ENCODE measurements at places on chromosomes 7 and 10.

DNA sequence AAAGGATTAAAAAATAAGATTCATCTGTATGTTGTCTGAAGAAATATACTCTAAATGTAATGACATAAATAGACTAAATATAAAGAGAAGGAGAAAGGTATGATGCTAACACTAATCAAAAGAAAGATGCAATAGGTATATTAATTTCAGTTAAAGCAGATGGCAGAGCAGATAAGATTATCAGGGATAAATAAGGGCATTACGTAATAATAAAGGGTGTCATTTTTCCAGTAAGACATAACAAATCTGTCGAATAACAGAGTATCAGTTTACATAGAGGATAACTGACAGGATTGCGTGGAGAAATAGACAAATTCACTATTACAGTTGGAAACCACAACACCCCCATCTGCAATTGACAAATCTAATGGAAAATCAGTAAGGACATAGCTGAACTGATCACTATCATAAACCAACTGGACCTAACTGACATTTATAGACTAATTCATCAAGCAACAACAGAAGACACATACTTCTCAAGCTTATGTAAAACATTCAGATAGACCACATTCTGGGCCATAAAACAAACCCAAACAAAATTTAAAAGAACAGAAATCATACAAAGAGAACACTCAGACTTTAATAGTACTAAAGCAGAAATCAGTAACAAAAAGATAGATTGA is 384.1 kb upstream of the COBL start:
- DNase-seq: no peak

DNA sequence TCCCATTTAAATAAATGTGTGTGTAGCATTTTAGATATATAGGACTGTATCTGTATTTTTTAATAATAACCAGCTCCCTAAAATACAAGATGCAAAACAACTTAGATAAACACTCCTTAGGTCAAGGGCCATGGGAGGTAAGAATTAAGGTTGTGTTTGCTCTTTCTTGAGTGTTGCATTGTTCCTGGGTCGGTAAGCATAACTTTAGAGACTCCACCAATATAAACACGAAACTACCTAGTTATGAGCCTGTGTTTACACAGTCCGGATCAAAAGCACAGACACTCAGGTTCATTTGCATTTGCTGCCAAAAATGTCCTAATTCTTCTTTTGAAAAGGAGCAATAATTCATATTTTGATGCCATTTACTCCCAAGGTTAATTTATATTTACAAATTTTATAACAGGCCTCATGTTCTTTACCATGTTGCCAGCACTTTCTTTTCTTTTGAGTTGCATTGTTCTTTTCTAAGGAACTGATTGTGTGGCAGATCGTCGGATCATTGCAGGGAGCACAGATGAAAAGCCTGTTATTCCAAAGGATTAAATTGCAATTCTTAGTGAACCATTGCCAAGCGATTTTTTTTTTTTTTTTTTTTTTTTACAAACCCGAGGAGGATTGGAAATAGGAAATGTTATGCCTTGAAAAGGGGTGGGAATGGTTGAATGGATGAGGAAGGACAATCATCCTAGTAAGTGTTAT is 45.8 kb upstream of the GLCCI1 start:
- DNase-seq: no peak

GRCh38 chr10:130894471-130894870 is 417.1 kb downstream of the TCERG1L start:
- no peak for DNase-seq

GRCh38 chr7:137592232-137592896 is 248.8 kb upstream of the PTN start:
- DNase-seq: peak; percentile 88

DNA sequence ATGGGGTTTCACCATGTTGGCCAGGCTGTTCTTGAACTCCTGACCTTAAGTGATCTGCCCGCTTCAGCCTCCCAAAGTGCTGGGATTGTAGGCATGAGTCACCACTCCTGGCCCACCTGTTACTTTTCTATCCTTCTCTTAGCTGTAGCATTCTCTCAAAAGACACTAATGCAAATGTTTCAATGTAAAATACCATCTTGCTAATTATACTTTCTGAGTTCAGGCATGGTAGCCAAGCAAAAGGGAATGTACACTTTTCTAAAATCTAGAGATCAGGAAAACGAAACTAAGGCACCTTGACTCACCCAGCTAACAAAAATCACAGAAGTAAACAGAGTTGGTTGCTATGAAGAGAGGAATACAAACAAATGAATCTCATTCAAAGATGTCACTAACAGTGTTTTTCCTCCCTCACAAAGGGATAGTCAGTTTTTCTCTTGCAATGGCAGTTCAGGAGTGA is 401.0 kb upstream of the NRP1 start:
- DNase-seq: no peak

DNA sequence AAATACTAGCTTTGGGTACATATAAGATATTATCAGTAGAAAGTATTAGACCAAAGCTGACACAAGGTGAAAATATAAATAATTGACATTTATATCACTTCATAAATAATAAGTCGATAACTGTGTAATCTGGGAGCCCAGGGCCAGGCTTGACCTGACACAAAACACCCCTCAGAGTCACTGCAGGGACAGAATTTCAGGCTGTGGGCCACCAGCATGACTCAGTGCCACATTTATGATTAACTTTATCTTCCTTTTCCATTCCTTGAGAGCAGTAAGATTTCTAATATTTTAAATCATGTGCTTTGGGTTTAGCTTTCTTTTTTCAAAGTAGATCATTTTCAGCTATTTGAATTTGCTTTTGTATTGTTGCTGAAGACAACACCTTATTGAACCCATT is 102.9 kb upstream of the NFE2L3 start:
- DNase-seq: no peak

DNA sequence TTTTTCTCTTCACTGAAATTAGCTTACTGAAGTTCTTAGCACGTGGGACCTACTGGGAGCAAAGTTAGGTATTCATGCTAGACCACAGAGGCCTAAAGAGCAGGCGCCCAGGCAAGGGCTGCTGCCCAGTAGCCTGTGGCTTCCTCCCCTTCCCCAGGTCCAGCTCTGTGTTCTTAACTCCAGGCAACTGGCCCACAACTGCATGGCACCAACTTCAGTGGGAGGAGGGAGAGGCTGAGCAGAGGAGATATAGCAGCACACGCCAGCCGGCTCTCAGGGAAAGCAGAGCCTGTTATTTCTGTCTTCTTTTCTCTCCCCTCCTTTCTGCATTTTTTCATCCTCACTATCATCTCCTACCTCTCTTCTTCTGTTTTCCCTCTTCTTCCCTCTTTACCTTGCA is 67.4 kb downstream of the PCGF5 start:
- no peak for DNase-seq

GRCh38 chr7:148242294-148242821 is 348.2 kb upstream of the C7orf33 start:
- peak; percentile 77 for DNase-seq

DNA sequence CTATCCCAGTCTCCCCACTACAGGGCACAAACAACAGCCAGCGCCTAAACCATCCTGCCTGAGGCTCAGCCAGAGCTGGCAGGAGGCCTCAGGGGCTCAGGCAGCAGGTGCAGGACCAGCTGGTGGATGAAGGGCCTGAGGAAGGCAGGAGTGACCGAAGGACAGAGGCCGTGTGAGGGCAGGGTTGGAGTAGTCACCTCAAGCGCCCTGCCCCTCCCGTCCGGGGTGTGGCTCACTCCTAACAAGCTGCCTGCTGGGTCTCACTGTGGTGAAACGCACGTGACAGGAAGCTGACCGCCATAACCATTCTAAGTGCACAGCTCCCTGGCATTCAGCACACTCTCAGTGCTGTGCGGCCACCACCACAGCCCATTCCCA is 281.1 kb downstream of the ELFN1 start:
- DNase-seq: no peak

DNA sequence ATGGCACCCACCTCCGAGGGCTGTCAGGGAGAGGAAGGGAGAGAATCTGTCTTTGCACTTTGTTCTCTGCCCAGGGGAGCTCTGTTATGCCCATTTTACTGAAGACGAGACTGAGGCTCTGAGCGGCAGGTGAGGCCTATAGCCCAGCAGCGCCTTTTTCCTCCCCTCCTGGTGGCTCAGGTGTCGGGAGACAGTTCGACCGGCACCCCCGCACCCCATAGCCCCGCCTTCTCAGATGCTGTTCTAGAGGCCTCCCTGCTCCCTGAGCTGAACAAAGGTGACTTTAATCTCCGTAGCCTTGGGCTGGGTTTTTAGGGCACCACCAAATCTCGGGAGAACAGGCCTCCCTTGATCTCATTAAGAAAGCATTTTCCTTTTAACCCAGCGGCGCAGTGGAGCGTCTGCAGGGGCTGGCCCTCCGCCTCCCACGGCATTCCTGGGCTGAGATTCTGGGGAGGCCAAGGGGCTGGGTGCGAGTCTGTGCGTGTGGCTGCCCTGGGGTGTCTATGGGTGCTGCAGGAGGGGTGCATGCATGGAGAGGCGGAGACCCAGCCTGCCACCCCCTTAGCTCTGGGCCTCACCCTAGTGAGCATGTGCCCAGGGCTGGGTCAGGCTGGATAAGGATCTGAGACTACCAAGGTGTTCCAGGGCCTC is 3.3 kb downstream of the LFNG start:
- no peak for DNase-seq

DNA sequence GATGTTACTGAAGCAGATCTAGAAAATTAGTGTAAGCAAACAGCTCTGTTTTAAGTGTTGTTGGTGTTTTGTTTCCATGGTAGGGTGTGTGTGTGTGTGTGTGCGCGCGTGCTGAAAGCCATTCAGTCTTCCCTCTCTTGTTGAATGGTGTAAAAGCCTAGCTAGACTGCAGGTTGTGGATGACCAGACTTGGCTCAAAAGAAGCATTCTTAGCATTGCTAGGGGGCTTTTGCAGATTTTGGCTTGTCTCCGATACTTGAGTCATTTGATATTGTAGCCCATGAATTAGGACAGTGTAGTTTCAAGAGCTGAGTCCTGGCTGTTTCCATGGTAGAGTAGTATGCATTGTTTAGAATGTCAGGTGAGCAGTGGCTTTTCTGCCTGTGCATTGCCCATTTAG is 99.1 kb downstream of the SND1 start:
- DNase-seq: no peak

GRCh38 chr10:93871671-93872204 is 22.0 kb upstream of the SLC35G1 start:
- no peak for DNase-seq

DNA sequence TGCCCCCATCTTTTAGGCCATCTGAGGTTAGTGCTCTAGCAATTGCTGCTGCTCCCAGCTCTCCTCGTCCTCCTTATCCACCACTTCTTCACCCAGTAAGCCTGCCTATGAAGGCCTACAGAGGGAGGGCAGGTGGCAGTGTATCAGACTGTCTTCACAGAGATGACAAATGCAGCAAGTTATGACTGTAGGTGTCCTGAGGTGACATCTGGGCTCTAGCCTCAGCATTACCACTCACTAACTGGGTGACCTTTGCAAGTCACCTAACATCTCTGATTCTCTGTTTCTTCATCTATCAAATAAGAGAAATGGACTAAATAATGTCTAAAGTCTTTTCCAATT is 151.6 kb downstream of the NOC3L start:
- no peak for DNase-seq

DNA sequence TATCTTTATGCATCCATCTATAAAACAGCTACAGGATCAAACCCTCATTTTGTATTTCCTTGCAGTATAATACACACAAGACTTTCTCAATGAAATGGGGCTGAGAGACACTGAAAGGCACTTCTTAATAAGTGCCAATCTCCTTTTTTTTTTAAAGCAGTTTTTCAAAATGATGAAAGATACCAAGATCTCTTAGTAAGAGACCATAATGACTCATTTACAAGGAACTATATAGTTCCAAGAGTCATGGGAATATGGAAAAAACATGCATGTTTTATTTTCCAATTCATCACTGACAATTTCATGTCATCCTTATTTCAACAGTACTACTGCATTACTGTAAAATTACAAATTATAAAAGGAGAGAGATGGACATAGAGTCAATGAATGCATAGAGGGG is 973.7 kb downstream of the GATA3 start:
- DNase-seq: no peak

DNA sequence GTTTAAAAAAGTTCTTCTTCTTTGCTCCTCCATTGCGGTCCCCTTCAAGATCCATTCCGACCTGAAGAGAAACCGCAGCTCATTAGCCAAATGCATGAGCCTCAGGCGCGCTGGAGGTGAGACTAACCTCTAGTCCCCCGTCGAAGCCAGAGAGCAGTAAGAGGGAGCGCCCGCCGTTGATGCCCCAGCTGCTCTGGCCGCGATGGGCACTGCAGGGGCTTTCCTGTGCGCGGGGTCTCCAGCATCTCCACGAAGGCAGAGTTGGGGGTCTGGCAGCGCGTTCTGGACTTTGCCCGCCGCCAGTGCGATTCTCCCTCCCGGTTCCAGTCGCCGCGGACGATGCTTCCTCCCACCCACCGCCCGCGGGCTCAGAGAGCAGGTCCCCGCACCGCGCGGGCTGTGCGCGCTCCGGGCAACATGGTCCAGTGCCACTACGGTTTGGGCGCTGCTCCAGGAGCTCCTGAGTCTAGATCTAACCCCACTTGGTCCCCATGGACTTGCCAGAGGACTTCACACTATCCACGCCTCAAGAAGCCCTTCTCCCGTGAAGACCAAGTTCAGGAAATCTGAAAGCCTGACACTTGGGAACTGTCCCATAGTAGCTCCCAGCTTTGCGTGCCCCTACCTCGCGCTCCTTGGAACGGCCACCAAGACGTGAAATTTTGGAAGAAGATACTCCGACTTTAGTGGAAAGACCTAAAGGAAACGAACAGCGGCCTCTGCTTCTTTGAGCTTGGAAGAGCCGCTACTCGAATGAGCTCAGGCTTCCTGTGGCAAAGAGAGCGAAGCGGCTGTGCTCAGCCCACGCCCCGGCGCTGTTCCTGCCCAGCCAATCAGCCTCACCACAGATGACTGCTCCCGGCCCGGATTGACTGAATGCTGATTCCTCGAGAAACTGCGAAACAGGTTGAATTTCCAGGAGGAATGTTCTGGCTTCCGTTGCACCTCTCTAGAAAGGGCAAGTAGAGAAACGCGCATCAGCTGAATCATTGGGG is at the start of gene ABCB1:
Gene ABCB1 (minus strand): TSS at position 755 of the 995 bp plus-strand sequence. CDS start 700 bp downstream, at position 55.
- peak; percentile 78 for DNase-seq

GRCh38 chr7:126362746-126363145 is 890.0 kb downstream of the GRM8 start:
- DNase-seq: no peak

- DNase-seq: no peak
Measured at GRCh38 chr7:25953859-25954258, 198.1 kb upstream of the NFE2L3 start.

GRCh38 chr7:105068886-105069285 is 54.9 kb downstream of the KMT2E start:
- no peak for DNase-seq

DNA sequence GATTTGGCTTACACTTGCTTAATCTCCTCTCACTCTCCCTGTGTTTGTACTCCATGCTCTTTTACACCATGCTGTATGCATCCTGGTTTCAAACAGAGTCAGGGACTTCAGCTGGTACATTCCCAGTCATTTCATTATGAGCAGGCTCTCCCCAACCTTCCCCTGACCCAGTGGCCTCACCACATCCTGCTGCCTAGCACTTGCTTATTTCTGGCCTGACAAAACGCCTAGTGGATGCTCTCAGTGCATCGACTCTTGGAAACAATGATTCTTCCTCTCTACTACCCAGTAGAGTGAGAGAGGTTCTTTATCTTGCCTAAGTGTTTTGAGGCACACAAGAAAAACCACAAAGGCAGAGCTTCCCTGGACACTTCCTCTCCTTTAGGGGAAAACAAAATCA is 63.4 kb downstream of the CAV1 start:
- DNase-seq: peak; percentile 17
